NCI-H187 (cell line): ENCODE measurements at places on chromosomes 13 and 19.
A peak's percentile ranks its signal among the peaks of the same experiment; 100 is the strongest.

DNA sequence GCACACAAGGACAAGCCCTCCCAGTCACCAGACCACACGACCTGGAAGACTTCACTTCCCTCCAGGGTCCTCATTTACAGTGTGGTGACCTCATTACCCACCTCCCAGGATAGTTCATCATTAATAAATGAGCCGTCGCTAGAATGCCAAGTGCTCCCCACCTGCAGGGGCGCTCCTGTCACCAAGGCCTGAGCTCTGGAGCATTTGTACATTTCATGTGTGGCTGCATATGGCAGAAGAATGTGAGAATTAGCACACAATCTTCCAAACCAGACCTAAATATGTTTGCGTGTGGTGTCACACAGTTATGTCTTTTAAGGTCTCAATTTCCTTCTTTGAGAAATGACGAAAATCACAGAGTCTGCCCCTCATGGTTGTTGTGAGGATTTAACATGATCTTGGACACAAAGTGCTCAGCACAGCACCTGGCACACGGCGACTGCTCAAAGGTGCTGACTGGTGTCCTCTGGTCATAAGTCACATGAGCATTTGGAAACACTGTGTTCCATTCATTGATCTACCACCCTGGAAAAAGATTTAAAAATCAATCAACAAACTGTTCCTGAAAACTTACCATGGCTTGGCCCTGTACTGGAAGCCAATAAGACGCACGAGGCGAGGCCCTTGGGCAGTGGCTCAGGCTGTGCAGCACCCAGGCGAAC lies 150.6 kb upstream of the SPACA7 start:
- no peak for DNase-seq

GRCh38 chr13:40619479-40619814 lies 47.0 kb downstream of the FOXO1 start:
- no peak for DNase-seq

GRCh38 chr13:30745906-30746686 lies 10.8 kb downstream of the ALOX5AP start:
- DNase-seq, result no peak

GRCh38 chr19:50493171-50493570 lies 16.5 kb upstream of the GARIN5A start:
- no peak for DNase-seq

DNA sequence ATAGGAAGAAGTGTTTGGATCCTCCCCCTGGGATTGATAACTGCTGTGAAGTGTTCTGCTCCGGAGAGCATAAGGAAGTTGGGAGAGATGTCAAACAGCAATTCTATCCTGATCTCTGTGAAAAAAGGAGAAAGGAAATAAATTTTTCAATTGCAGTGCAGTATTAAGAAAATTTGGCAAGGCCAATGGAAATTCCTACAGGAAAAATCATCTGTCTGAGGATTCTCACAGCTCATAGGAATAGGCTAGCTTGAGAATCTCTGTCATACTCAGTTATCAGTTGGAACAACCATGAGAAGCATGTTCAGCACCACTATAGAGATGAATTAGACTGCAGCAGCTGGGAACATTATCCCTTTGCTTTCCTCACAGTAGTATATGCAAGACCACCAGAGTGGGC lies 1238.9 kb upstream of the MIR17HG start:
- DNase-seq, result no peak

- no peak for DNase-seq
Measured at GRCh38 chr13:100611678-100612492, 23.3 kb upstream of the GGACT start.

DNA sequence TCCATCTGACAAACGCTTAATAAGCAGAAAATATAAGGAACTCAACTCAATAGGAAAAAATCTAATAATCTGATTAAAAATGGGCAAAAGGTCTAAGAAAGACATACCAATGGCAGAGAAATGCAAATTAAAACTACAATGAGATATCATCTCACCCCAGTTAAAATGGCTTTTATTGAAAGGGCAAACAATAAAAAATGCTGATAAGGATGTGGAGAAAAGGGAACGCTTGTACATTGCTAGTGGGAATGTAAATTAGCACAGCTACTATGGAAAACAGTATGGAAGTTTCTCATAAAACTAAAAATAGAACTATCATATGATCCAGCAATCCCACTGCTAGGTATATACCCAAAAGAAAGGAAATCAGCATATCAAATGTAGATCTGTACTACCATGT lies 508.8 kb upstream of the GPC6 start:
- no peak for DNase-seq

- DNase-seq, result no peak
Measured at GRCh38 chr13:97549201-97549600, 115.2 kb downstream of the RAP2A start.

DNA sequence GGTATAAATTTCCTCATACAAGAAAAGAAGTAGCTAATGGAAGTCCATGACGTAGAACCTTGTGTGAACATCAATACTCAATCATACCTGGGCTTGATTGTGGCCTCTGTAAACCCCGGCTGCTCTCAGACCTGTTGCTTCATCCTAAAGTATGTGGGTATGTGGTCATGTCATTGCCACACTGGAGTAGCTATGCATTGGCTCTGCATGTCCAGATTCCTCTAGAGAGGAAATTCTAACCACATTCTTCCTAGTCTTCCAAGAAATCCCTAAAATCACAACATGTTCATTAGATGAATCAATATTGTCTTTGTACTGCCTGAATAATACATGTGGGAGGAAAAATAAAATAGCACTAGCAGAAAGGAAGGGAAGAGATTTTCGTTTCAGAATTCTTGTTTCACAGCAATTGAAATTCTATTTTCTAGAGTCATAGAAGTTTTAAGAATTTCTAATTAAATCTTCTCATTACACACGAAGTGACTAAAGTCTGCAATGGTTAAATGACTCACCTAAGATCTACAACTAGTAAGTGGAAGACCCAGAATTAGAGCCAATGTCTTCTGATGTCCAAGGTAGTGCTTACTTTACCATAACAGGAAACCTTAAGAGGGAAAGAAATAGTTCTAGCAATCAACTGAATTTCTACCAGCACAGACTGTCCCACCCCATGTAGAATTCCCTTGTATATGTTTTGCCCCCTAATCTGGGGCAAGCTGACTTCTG lies 28.0 kb downstream of the RXFP2 start:
- no peak for DNase-seq

- no peak for DNase-seq
Measured at GRCh38 chr13:23605831-23606230, 35.6 kb downstream of the TNFRSF19 start.

DNA sequence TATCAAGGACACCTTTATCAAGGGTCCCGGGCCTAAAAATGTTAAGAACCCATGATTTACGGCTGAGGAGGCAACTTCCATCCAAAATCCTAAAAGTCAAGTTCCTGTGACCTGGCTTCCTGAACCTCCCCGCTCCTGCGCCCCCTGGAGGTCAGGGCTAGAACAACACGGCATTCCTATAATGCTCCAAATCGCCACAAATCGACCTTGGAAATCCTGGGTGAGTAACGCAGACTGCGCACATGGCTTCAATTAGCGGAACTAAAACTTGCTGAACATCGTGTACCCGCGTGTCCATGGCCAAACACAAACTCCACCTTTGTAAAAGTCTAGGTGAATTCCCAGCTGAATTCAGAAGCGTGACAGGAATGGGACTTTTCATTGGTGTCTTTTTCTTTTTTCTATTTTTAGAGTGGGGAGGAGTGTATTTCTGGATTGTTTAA lies 4.3 kb upstream of the C5AR1 start:
- no peak for DNase-seq

GRCh38 chr13:23656637-23657371 lies 86.6 kb downstream of the TNFRSF19 start:
- DNase-seq, result no peak

DNA sequence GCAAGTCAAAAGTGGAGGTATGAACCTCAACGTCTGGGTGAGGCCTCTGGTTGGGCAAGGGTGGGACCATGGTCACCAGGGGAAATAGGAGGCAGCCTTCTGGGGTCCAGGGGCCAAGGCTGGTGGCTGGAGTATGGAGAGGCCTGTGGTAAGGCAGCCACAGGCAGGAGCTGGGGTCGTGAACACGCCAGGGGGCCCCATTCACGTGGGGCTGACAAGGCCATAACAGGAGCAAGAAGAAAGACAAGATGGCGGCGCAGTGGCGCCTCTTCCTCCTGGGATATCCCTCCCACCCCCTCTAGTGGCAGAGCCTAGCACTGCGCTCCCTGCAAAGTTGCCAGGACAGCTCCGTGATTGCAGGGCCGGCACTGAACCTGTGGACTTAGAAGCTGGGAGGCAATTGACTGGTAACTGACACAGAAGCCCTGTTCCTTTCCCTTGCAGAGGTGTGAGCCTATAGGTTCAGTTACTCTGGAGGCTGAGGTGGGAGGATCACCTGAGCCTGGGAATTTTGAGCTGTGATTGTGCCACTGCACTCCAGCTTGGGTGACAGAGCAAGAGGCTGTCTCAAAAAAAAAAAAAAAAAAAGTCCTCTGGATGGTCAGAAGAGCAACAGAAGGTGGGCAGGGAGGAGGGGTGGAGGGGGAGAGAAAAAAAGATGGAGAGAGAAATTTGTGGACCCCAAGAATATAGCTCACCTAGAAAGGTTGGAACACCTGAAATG lies 19.7 kb upstream of the EDDM13 start:
- peak; percentile 28 for DNase-seq

DNA sequence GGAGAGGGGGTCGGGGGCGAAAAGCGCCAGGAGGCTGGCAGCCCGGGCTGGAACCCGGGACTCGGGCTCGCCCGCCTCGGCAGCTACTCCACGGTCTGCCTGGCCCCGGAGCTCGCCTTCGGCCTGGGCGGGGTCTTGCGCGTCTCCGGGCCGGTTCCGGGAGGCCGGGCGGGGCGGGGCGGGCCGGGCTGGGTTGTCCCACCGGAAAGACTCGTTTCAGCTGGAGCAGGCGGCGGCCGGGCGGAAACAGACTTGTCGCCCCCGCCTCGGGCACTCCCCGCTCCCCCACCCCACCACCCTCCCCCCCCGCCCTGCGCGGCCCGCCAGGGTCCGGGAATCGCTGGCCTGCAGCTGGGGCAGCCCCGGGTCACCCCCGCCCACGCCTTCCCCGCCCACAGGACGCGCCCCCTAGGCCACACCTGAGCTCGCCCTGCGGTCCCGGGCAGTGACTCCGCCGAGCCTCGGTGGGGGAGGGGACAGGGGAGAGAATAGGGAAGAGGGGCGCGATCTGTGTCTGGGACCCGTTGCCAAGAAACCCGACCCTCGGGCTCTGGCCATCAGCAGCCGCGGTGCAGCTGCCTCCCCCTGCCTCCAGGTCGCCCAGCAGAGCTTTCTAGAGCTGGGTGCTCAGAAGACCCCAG lies 109.4 kb downstream of the KCTD15 start:
- DNase-seq, result no peak

DNA sequence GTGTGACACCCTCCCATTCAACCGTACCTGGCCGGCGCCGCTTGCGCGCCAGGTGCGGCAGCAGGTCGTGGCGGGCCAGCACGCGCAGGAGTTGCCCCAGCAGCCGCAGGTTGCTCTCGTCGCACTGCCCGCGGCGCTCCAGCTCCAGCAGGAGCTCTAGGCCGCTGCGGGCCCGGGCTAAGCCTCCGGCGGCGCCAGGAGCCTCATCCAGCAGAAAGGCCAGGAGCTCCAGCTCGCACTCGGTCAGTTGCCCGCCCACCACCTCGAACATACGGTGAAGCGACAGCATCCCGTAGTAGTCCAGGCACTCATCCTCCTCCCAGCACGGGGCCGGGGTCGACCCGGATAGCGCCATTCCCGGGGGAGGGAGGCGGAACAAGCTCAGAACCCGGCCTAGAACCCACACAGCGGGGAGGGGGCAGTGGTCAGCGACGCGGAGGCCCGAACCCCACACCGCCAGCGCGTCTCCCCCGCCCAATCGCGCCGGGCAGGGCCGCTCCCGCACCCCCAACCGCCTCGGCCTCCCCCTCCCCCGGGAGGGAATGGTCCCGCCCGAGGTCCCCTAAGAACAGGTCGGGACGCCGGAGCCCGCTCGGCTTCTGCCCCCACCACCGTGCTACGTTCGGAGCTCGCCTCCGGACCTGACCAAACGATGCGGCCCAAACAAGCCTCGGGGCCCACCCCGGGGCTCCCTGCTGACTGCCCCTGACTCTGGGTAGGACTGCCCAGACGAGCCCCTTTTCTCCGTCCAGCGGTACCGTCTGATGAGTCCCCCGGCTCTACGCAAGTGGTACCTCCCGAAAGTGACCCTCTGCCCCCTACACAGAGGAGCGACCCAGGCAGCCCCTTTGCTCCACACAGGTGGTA lies 591 bp downstream of the DEDD2 start:
- no peak for DNase-seq

DNA sequence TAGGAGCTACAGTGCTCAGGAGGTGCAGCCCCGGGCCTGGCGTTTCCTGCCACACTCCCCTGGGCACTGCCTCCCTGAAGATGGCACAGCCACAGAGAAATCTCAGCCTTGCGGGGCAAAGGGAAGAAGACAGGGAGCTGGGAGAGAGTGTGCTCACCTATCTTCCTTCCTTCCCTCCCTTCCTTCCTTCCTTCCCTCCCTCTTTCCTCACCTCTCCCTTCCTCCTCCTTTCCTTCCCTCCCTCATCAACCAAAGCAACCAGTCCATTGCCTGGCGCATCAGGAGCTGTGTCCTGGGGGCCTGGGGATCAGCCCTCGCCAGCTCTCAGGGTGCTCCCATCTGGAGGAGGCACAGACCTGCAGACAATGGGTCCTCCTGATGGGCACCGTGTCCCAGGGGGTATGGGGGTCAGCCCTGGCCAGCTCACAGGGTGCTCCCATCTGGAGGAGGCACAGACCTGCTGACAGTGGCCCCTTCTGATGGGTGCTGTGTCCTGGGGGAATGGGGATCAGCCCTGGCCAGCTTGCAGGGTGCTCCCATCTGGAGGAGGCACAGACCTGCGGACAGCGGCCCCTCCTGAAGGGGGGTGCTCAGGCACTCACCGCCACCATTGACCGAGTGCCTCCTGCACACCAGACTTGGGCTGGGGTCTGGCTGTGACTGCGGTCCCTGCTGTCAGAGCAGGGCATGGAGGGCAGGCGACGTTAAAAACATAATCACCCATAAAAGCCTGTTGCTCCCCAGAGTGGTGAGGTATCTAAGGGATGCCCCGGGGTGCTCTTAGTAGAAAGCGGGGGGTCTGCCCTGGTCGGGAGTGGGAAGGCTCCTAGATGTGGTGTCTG lies 120.2 kb downstream of the URI1 start:
- DNase-seq, result no peak

DNA sequence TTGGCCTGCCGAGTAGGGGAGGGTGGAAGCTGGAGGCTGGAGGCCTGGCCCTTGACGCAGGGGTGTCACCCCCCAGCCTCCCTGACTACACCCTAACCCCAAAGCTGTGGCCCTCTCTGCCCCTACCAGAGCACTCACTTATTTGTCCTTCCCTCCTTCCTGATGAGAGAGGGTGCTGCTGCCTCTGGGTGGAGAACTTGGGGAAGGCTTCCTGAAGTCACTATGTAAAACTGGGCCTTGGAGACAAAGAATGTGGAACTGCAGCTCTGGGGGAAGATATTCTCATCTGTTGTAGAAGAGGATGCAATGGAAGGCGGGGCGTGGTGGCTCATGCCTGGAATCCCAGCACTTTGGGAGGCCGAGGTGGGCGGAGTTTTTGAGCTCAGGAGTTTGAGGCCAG lies 485.2 kb downstream of the ZNF536 start:
- no peak for DNase-seq
